ENCODE measurements at places on chromosomes 16 and 17.
A peak's percentile ranks its signal among the peaks of the same experiment; 100 is the strongest.

DNA sequence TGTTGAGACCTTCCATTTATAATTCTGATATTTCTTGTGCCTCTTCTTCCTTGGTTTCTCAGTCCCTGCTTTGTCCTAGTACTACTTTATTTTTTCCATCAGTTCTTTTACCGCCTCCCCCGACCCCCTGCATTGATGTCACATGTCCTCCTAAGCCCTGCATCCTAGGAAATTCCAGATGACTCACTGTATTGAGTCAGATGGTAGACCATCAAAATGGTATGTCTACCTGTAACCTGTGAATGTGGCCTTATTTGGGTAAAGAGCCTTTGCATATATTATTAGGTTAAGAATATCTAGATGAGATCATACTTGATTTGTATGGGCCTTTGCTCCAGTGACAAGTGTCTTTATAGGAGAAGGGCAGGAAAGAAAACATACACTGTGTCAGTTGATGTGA, 515.3 kb upstream of the CA10 start:
- DNase-seq: no peak

- no peak for DNase-seq
These were observed 138.8 kb upstream of the ERCC4 start for GRCh38 chr16:13781169-13781564.

DNA sequence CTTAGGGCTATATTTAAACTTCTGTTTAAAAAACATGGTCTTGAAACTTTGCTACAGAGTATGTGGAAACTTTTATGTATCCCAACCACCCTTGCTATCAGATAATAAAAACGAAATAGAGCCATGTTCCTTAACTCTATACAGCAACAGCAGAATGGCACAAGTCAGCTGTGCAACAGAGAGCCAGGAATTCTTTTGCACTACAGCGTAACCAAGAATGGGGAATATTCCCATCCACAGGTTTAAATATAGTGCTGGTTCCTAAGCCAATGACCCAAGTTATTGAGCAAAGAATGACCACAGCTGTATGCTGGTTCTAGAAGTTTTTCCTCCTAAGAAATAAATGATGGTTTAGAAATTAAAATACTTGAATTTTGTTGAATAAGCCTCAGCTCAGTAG, 33.1 kb downstream of the SETD6 start:
- DNase-seq: no peak

- DNase-seq: no peak
These were observed 9.7 kb upstream of the KIF18B start for GRCh38 chr17:44956998-44957981.

DNA sequence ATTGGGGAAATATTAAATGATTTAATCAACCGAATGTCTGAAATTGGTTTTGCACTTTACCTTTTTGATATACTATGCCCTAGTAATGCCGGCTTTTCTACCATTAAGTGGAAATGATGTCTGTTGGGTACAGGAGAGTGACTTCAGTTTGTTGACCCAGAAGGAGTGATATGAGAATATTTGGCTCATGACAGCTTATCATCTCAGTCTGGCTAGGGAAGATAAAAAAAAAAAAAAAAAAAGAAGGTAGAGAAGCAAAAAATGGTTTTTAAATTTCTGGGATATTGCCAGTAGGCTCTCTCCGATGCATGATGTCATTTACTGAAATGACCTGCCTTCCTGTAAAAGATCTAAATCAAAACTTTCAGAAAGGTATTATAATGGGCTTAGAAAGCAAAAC, 69.0 kb downstream of the CNTNAP4 start:
- no peak for DNase-seq

GRCh38 chr17:76556765-76557367, 17.0 kb downstream of the PRCD start:
- no peak for DNase-seq

DNA sequence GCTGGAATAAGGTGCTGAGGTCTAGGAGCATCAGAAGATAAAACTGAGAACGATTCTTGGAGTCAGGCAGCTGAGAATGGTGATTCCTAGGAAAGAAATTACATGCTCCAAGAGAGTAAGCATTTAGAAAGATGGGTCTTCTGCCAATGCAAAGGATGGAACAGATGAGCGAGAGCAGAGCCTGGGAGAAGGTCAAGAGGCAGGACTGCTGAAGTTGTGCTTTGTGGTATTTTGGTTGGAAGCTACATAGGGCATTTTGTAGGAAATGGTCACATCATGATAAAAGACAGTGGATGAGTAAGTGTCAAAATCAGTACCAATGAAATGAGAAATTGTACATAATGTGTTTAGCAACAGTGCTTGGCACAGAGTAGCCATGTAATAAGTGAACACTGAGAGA, 1.4 kb upstream of the CRYM start:
- DNase-seq: no peak

- DNase-seq: no peak
These were observed 23.6 kb downstream of the ALDH3A2 start for GRCh38 chr17:19672009-19672750.

DNA sequence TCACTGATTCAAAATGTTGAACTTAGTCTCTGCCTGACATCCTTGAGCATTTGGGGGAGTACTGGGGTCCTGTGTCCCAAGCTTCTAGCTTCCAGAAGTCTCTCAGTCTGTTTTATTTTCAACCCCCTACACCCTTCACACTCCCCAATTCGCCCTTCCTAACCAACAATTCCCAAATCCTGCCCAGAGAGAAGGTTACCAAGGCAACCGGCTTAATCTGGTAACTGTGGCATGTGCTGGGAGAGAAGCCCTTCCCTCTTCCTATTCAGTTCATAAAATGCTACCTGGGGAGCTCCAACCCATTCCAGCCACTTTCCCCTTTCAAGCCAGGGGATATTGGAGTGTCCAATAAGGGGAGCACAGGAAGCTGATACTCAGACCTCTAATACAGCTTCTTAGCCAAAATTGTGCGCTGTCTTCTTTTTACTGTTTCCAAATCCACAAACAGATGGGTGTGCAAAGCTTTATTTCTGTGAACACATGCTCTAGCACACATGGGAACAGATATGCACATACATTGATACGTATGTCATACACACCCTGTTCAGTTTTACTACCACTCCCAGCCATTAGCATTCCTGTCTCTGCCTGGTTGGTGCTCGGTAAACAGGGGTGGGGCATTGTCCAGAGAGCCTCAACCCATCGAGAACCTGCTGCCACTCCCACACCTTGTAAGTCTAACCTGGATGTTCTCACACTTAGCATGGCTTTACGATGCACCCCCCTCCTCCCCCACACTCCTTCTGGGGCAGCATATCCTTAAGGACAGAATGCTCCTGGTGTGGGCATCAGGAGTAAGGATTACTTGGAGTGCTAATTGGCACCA, 1.1 kb upstream of the RAPGEFL1 start:
- no peak for DNase-seq

DNA sequence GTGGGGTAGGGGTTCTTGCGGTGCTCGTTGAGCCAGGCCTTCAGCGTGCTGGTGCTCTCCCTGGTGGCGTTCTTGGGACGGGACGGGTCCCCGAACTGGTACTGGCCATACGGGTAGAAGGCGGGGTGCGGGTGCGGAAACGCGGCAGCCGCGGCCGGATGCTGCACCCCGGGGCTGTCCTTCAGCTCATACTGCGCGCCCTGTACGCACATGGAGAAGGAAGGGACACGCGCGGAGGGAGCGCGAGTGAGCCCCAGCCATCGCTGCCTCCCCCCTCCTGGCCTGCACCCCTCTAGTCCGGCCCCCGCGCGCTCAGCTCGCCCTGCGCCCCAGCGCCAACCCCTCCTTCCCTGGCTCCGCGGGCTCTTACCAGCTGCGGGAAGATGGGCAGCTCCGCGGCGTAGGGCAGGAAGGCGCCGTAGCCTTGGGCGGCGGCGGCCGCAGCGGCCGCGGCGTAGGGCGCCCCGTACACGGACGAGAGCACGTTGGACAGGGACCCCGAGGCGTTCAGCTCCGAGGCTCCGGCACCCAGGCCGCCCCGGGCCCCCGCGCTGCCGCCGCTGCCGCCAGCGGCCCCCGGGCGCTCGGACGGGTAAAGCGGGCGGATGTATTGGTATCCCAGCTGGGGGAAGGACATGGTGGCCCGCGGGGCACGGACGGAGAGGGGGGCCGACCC, 1.0 kb downstream of the IRX3 start:
- DNase-seq: no peak

GRCh38 chr16:11669380-11670146, 1.3 kb downstream of the SNN start:
- no peak for DNase-seq

DNA sequence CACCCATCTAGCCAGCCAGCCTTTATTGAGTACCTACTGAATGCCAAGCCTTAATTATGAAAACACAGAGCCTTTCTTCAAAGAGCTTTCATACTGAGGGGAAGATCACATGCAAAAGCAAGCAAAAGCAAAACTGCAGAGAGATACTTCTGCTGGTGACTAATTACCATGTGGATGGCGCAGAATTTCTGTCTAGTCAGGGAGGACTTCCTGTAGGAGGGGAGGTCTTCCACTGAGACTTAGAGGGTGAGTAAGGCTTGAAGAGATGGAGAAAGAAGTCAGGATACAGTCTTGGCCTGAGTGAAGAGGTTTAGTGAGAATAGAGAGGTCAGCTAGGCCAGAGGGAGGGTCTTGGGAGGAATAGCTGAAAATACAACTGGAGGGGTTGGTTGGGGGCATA, 53.9 kb upstream of the CCL2 start:
- DNase-seq: no peak

- no peak for DNase-seq
These were observed 32.0 kb upstream of the MRPS23 start for GRCh38 chr17:57881783-57882351.

DNA sequence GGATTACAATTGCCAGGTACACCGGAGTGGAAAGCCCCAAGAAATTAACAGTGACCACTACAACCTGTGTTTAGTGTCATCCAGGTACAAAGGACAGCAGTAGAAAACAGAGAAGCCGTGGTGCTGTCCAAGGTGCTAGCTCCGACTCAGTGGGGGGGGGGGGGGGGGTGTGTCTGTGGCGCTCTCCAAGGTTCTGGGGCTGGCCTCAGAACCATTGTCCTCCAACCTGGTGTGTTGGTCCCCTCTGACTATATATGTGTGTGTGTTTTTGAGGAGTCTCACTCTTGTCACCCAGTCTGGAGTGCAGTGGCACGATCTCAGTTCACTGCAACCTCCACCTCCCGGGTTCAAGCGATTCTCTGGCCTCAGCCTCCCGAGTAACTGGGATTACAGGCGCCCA, 5.8 kb upstream of the ZNF23 start:
- no peak for DNase-seq

GRCh38 chr16:14264327-14264943, 193.3 kb downstream of the MRTFB start:
- no peak for DNase-seq

GRCh38 chr17:71331754-71332325, 789.0 kb upstream of the SOX9 start:
- DNase-seq: no peak

DNA sequence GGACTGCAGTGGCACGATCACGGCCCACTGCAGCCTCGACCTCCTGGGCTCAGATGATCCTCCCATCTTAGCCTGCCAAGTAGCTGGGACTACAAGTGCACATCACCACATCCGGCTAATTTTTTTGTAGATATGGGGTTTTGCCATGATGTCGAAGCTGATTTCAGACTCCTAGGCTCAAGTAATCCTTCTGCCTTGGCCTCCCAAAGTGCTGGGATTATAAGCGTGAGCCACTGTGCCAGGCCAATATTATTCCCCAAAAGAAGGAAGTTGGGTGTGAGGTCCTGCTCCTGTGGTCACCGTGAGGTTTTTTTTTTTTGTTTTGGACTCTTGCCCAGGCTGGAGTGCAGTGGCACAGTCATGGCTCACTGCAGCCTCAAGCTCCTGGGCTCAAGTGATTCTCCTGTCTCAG, 1.5 kb downstream of the AMZ2 start:
- DNase-seq: no peak

GRCh38 chr17:77312786-77313599, 172.2 kb downstream of the SEC14L1 start:
- no peak for DNase-seq

DNA sequence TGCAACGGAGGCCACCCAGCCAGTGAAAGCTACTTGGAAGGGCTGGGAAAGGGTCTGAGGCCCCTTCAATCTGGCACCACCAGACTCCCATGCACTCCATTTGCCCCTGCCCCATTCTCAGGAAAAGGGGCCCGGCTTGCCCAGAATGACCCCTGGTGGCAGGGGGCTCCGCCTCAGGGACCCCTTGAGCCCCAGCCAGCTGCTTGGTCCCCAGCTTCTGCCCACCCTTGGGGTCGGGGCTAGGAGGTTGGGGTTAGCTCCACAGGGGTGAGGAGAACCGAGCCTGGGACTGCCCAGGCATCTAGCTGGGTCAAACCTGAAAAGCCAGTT, 1.3 kb downstream of the RHBDF1 start:
- DNase-seq: no peak

DNA sequence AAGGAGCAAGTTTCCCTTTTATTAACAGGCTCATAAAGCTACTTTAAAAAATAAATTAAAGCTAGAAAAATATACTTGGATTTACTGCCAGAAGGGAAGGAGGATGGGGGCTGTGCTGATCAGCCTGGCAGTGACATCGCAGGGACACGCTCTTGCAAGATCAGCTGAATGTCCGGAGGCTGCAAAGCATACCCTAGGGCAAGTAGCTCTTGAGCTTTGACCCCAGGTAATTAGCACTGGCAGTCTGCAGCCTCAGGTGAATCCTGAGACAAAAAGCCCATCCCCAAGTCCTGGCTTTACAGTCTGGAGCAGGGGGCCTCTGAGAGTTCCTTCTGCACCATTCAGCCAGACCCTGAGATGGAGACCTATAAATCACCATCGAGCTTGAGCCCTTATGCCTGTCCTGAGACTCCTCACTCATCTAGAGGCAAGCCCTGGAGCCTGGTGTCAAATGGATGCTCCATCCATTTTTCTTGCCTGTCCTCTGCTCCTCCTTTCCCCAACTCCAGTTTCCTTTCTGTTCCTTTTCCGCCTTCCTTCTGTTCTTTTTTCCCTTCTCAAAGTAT, 131.7 kb downstream of the TMEM114 start:
- DNase-seq: no peak

DNA sequence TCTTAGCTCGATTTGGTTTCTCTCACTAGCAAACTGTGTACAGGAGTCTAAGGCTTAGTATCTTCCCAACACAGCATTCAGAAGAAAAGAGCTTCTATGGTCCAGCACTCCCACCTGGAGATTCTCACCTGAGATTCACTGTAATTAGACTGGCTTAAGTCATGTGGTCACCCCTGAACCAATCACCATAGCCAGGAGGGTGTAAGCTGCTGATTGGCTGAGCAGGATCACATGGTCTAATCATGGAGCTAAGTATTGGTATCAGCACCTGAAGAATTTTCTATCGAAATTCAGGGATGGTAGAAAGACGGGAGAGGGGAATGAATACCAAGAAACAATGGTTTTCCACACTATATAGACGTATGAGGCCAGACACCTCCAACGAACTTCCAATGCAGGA, 359.8 kb upstream of the ERCC4 start:
- DNase-seq: no peak

GRCh38 chr17:16653367-16654041, at the start of gene ZNF624:
TSS of gene ZNF624 (minus strand) at chr17:16653850.
- DNase-seq: peak; percentile 83

- no peak for DNase-seq
These were observed 30.0 kb downstream of the GINS2 start for GRCh38 chr16:85658504-85659326.

- DNase-seq: no peak
These were observed 59.0 kb downstream of the SPACA3 start for GRCh38 chr17:33050611-33051140.

- no peak for DNase-seq
These were observed 87.4 kb upstream of the CBX4 start for GRCh38 chr17:79926605-79927135.

Measured in stimulated activated CD8-positive, alpha-beta memory T cell treated with anti-CD3 and anti-CD28 coated beads, Interleukin-2, amount 100 ng/mL, for 48 hours (primary cell).